ENCODE measurements at places on chromosomes 1 and 21. TPM values are rescaled to one million over a fixed set of nuclear protein-coding genes. Genes with fewer than 3 reads are reported as not detected.

The NBPF11 gene
- total RNA-seq, result 4.1 TPM

The CLDN19 gene
- total RNA-seq, result not detected

The TP73 gene
- total RNA-seq, result not detected

The SLC30A10 gene
- not detected for total RNA-seq

The SLAMF9 gene
- total RNA-seq, result 0.51 TPM

The CFHR5 gene
- total RNA-seq, result not detected

The RIPPLY3 gene
- total RNA-seq, result not detected

The PLA2G2D gene
- total RNA-seq, result not detected
